ENCODE measurements at places on chromosomes 6 and 20.
A peak's percentile ranks its signal among the peaks of the same experiment; 100 is the strongest.

GRCh38 chr6:39794231-39794630, 2.1 kb downstream of the DAAM2 start:
- DNase-seq: no peak

- DNase-seq: no peak
These were observed 29.6 kb downstream of the BTBD9 start for GRCh38 chr6:38610050-38610625.

DNA sequence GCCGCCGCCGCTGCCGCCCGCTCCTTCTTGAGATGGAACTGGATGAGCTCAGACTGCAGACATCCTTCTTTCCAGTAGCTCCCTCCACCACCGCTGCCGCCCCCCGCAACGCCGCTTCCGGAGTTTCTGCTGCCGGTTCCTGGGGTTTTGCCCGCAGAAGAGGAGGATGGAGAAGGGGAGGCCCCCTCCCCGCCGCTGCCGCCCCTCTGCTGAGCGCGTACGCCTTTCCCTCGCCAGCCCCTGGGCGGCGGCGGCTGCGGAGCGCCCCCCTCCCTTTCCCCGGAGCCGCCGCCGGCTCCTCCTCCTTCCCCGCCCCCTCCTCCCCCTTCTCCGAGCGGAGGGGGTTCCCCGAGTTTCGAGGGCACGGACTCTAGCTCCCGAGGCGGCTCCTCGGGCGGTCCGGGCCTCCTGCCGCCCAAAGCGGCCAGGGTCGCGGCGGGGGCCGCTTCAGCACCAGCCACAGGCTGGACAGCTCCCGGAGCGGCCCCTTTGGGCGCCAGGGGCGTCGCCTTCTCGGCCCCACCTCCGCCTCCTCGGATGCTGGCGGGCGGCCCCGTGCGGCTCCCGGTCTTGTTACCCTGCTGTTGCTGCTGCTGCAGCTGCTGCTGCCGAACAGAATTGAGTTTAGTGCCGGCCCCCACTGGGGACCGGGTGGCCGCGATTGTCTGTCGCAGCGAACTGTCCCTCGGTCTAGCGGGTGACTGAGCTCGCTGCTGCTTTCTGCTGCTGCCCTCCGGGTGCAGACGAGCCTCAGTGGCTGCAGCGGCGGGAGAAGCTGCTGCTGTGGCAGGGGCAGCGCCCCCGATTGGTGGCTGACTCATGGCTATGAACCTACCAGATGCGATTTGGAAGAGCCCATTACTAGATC, 3.1 kb downstream of the MTCL3 start:
- DNase-seq: peak; percentile 94

DNA sequence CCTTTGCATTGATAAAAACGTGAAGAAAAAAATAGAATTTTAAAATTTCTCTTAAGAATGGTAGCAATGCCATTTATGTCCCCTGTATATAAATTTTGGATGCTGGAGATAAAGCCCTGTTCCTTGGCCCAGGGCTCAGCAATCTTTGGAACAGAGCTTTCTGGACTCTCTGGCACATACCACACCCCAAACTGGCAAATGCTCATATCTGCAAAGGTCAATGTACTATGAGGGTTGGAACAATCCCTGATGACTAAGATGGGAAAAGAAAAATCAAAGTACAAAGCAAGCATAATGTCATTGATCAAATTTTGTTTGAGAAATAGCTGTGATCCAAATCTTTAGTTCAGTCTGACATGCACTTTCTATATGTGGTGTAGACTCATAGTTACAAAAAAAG, 158.1 kb upstream of the HCRTR2 start:
- no peak for DNase-seq

GRCh38 chr6:41967312-41968287, 26.0 kb upstream of the CCND3 start:
- DNase-seq: no peak

DNA sequence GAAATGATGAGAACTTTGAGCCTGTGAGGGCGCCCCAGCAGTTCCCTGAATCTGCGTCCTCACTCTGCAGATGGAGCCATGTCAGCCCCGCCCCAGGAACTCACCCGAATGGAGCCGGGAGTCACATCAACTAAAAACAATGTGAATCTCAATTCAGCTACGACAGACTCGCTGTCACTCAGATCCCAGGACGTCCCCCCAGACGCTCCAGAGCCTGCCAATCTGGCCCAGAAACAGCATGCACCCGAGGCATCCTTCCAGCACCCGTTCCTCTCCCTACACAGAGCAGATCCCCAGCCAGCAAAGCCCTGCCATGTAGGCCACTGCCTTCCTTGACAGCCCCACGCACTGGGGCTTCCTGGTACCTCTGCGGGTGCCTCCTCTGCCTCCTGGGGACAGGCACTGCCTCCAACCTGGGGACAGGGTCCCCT, 248.0 kb downstream of the TTLL2 start:
- no peak for DNase-seq

GRCh38 chr20:4684837-4685413, 36.8 kb upstream of the PRND start:
- DNase-seq: no peak

GRCh38 chr6:81362246-81362645, 390.2 kb downstream of the TENT5A start:
- no peak for DNase-seq

DNA sequence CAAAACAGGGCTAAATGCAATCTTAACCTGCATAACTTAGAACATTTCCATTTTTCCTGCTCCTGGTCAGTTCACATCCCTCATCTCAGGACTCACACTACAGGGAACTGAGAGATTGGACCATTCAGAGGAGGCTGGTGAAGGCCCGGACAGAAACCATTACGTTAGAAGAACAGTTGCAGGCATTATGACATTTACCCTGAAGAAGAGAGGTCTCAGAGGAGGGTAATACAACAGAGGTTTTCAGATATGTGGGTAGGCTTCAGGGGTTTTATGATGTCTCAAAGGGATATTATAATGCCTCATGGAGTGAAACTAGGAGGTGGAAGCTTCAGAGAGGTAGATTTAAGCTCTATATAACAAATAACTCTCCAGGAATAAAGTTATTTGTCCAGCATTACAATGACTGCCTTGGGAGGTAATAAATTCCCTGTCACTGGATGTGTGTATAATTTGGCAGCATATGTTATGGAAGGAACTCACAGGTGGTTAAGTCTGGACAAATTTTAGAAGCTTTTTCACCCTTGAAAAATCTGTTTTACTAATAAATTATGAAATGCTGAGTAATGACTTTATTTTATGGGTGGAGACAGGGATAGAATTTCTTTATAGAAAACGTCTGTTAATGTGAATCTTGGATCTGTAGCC, 36.7 kb upstream of the RIPOR2 start:
- no peak for DNase-seq

GRCh38 chr6:8017276-8017701, 46.9 kb downstream of the BLOC1S5 start:
- DNase-seq: no peak

GRCh38 chr6:116969211-116969863, 92.3 kb downstream of the RFX6 start:
- DNase-seq: peak; percentile 28

- DNase-seq: no peak
These were observed 215.7 kb downstream of the SLC35F1 start for GRCh38 chr6:118122801-118123200.

DNA sequence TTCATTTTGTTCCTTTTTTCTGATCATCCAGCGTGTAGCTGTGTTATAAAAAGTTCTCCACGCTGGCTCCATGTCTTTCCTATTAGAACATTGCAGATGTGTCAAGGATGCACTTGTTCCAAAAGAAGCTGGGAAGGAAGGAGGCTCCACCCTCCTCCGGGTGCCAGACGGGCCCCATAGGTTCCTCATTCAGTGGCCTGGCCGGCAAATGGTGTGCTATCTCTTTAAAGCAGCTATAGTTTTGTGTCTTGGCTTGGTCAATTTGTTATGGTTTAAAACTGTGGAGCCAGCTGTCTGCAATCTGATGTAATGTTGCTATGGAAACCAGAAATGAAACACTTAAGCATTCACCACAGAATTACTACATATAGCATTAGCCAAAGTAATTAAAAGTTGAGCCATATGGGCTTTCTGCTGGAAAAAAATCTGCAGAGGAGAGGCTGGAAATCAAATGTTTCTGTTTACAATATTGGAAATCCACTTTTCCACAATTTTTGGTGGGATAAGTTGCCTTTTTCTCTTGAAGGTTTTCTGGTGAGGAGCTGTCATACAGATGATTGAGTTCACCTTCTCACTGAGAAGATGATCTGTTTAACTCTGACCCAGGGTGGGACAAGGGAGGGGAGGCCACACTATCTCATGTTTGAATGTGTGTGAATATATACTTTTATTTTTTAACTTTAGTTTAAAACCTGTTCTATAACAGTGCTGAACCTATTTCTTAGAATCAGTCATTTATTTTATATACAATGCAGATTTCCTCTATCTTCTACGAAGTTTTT, 167.4 kb downstream of the SASH1 start:
- DNase-seq: peak; percentile 45

GRCh38 chr6:148307405-148307804, 35.2 kb upstream of the SASH1 start:
- peak; percentile 42 for DNase-seq

- DNase-seq: no peak
These were observed 208.0 kb downstream of the FARS2 start for GRCh38 chr6:5469101-5469846.

GRCh38 chr6:119476024-119476423, 126.5 kb upstream of the MAN1A1 start:
- DNase-seq: no peak

DNA sequence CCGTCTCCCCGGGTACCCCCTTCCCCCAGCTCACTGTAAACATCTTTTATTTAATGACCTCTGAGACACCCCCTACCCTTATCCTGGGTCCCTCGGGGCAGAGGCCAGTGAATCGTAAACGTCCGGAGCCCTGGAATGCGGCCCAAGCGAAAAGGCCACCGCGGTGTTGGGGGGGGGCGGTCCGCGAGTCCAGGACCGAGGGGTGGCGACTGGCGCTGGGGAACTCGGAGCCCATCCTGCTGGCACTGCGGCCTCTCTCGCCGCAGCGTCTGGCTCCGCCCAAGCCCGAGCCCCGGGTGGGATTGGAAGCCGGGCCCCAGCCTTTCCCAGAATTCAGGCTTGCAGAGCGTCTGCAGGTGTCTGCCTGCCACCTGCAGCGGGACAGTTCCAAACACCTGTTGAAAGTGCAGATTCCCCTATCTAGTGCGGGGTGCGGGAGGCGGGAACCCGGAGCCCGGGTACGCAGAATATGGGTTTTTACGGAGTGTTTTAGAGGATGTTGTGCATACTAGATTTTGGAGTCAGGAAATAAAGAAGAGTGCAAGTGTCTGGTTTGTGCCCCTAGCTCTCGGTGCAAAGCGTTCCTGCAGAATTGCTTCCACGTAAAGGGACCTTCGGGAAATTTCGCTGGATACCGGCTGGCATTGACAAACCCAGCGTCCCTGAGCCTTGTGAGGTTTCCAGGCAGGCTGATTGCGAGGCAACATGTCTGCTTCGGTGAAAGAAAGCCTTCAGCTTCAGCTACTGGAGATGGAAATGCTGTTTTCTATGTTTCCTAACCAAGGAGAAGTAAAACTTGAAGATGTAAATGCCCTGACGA, 800 bp downstream of the RWDD2A start:
- DNase-seq: peak; percentile 86

DNA sequence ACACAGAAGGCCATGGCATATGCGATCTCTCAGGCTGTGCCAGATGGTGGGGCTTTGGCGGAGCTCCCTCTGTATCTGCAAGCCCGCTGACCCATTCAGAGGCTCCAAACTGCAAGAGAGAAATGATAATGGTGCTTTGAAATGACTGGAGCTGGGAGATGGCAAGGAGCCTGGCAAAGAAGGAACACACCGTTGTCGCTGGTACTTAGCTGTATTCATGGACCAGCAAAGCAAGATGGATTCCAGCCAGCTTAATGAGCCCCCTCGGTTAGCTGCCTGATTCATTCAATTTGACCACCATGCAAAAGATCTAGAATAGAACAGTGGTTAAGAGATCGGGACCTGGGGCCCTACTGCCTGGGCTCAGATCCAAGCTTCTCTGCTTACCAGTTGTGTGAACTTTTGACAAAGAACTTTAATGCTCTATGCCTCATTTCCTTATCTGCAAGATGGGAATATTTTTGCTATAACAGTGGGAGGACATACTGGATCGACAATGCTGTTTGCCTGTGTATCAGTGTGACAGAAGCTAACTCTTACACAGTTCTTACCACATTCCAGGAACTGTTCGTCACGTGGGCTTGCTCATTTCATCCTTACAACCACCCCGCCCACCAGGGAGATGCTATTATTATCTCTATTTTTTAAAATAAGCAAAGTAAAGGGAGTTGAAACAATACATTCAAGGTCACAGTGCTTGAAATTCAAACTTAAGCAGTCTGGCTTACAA, 317.8 kb upstream of the SULF2 start:
- DNase-seq: no peak

GRCh38 chr20:5806457-5807263, 56.5 kb downstream of the SHLD1 start:
- DNase-seq: no peak
